Lower lobe of right lung (tissue), 2 donors: ENCODE measurements at places on chromosomes 6 and 20. TPM values are rescaled to one million over a fixed set of nuclear protein-coding genes. Genes with fewer than 3 reads are reported as not detected.

The ENPP4 gene
- total RNA-seq, result 33.2 TPM

The BTN1A1 gene
- not detected for total RNA-seq

The MAD2L1BP gene
- total RNA-seq, result 19.2 TPM

The MEP1A gene
- 0.41 TPM for total RNA-seq

The DYNLT2 gene
- total RNA-seq, result 1.6 TPM

The ENPP5 gene
- 11.4 TPM for total RNA-seq

The ENPP1 gene
- total RNA-seq, result 3.3 TPM

The TAF8 gene
- 35.1 TPM for total RNA-seq

The TNF gene
- 4.5 TPM for total RNA-seq

The ETV7 gene
- total RNA-seq, result 5.2 TPM

The SAMD5 gene
- 8.7 TPM for total RNA-seq

The UNC5CL gene
- 1.1 TPM for total RNA-seq

The FOXA2 gene
- 23.5 TPM for total RNA-seq

The OR2B6 gene
- not detected for total RNA-seq

The RBM12 gene
- total RNA-seq, result 70.5 TPM
